ENCODE measurements at places on chromosomes 2 and 18.

DNA sequence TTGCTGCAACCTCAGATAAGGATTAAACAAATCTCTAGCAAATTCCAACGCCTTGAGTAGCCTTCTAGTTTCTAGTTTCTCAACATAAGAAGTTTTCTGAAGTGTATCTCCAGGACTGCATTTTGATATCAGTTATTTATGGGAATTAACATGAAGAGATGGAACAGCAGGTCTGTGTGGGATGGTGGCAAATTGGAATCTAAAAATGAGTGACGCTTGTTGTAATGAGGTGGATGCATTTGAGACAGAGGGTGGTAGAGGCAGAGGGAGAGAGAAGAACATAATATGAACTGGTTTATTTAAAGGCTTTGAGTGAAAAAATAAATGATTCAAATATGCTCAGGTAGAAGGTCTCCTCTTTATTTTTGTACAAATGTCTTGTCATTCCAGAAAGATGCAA lies 446.8 kb upstream of the GCFC2 start:
- DNase-seq = no peak

- no peak for DNase-seq
Observed at GRCh38 chr18:48733643-48734253, 194.9 kb downstream of the CTIF start.

- DNase-seq = no peak
Observed at GRCh38 chr2:64675860-64676259, 22.1 kb upstream of the SERTAD2 start.

GRCh38 chr2:20065885-20066602 lies 14.6 kb upstream of the LAPTM4A start:
- peak; percentile 77 for DNase-seq

- no peak for DNase-seq
Observed at GRCh38 chr2:217857624-217858506, 144.9 kb downstream of the TNS1 start.

- no peak for DNase-seq
Observed at GRCh38 chr2:12202313-12203075, 456.1 kb downstream of the LPIN1 start.
